SJCRH30 (cell line): ENCODE measurements at places on chromosomes 7 and 10.
A peak's percentile ranks its signal among the peaks of the same experiment; 100 is the strongest.

- DNase-seq, result no peak
These were observed 222.8 kb upstream of the IMMP2L start for GRCh38 chr7:111785076-111785475.

GRCh38 chr10:57367412-57367811 is 900.3 kb downstream of the IPMK start:
- no peak for DNase-seq

DNA sequence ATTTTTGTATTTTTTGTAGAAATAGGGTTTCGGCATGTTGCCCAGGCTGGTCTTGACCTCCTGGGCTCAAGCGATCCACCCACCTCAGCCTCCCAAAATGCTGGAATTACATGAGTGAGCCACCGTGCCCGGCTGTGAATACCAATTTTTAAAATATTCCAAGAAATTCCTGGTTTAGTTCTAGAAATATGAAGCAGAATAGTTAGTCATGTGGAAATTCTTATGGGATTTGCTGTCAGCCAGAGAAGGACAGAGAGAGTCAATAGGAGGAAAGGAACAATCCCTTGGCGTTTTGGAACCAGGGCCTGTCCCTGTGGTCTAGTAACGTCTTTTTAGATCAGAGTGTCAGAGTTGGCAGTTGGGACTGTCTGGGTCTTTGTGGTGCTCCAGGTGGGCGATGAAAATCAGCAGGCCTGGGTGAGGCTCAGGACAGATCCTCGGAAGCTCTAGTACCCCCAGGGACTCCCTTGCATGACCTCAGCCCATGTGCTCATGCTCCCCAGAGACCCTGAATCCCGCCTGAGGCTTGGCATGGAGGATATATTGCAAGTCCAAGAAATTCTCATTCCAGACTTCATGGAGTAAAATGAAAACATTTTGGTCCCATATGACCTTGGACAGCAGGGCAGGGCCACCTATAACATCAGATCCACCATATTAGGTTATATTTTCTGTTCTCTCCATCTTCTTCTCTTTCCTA is 7.8 kb downstream of the NODAL start:
- DNase-seq, result no peak

- DNase-seq, result no peak
These were observed 63.3 kb upstream of the PDGFA start for GRCh38 chr7:582931-583330.

GRCh38 chr10:93072713-93073538 is 767 bp upstream of the CYP26A1 start:
- no peak for DNase-seq

GRCh38 chr10:52318822-52319464 is 4.9 kb downstream of the DKK1 start:
- no peak for DNase-seq

DNA sequence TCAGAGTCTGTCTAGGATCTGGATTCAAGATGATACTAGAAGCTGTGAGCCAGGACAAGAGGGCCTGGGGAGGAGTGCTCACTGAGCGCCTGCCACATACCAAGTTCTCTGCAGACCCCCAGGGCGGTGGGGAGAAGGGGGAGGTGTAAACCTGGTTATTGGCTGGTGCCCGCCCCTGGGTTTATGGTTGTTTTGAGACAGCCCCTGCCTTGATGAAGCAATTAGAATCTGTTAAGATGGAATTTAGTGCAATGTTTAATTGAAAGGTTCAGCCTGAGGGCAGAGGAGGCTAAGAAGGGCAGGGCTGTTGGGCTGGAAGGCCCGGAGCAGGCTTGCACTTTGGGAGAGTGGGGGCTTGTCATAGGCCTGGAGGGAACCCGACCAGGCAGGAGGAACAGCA is 42.7 kb downstream of the PRF1 start:
- DNase-seq, result no peak

GRCh38 chr10:119079599-119080520 is 757 bp downstream of the EIF3A start:
- DNase-seq, result peak; percentile 73

GRCh38 chr7:94049615-94050014 is 45.5 kb upstream of the BET1 start:
- DNase-seq, result no peak

DNA sequence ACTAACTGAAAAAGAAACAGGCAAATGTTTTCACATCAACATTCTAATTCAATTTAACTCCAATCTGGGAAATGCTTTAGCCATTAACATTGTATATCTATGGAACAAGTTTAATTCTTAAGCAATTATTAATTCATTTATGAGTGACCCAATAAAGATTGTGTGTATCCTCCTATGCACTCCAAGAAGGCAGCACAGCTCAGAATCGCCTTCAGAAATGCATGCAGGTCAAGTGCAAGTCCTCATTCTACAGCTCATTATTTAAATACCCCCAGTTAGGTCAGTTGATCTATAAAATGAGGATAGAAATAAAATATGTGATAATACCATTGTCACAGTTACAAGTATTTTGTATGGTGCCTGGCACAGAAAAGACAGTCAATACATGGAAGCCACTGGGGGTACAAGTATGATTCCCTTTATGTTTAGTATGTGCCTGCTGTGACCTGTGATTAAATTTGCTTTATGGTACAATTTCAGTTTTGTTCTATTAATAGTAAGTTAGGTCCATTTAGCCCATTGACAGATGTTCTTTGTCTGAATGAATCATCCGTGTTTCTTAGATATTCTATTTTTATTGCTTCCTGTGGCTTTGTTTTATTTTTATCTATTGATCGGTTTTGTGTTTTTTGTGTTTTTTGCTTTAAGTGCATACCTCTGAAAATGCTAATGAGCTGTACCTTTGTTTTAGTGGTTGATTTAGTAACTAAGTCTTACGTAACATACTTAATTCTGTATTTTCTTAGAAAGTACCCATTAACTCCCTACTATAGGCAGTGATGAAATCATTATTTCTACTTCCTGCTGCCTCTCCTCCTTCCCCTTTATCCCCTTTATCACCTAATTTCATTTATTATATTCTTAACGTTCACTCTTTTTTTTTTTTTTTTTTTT is 42.8 kb downstream of the CPXM2 start:
- no peak for DNase-seq

- DNase-seq, result no peak
These were observed 85.8 kb downstream of the HIF1AN start for GRCh38 chr10:100621360-100622205.

- DNase-seq, result no peak
These were observed 61.9 kb downstream of the MYL10 start for GRCh38 chr7:101567230-101567629.

DNA sequence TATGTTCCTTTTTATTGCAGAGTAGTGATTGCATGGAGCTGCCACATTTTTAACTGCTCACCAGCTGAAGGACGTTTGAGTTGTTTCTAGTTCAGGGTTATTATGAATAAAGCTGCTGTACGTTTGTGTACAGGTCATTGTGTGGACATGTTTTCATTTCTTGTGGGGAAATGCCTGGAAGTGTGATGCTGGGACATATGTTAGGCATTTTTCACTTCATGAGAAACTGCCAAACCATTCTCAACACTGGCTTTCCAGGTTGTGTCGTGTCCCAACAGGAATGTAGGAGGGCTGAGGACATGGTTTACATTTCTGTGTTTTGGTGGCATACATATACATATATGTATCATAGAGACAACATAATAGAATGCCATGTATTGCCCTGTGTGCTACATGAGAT is 73.0 kb downstream of the NEURL1 start:
- no peak for DNase-seq

GRCh38 chr7:69622014-69622835 is 23.9 kb downstream of the AUTS2 start:
- DNase-seq, result no peak

GRCh38 chr10:1432161-1432560 is 305.2 kb downstream of the ADARB2 start:
- no peak for DNase-seq

DNA sequence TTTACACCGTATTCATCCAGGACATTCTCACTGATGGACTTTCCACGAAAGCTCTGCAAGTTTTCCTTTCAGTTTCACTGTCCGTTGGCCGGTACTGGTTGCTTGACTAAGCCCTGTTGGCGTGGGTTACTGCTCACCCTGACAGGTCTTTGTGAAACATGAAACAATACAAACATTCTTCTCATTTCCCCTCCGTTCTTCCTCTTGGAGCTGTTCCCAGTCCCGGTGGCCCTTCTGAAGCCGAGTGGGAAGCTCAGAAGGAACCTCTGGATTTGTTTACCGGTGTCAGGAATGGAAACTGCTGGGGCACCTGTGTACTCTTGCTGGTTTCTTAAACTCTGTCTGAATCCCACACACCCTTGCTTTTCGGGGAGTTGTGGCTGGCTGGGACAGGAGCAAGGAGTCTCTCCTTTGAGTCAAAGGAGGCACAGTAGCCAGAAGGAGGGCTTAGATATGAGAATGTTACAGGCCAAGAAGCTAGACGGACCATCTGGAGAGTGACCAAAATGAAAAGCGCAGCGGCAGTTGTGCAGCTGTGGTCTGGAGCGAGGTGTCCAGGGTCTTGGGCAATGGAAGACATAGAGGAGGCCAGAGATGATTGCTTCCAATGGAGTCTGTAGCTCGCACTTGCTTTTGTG is 45.7 kb downstream of the LYZL2 start:
- peak; percentile 27 for DNase-seq

DNA sequence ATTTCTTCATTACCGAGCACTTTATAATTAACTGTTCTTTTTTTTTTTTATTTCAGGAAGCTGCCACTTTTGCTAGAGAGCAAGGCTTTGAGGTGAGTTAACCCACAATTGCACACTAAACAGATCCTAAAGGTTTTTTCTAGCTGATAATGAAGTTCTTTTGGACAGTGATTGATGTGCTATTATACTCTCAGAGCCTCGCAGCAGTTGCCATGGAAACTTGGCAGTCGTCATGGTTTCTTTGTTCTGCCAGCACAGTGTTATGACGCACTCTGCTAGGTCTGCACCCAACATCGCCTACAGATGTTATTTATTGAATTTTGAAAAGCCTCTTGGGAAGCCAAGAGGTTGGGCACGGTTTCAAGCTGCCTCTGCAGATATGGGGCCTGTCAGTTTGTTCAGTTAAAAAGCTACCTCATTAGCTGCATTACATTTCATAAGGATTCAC is 237.2 kb upstream of the KAT6B start:
- DNase-seq, result peak; percentile 56

DNA sequence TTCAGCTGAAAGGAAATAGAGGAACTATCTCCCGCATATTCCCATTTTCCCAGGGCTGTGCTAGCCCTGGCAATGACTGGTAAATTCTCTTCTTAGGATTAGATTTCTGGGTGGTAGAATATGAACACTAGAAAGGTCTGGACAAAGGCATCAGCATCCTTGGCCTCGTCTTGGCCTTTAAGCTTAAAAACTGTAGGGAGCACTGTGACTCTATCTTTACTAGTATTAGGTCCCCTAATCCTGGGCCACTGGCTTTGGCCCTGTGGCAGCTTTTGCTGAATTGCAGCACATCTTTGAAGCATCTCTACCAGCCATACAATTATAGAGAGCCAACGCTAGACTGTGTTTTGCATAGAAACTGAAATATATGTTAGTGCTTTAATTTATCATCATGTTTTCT is 41.5 kb upstream of the EBLN1 start:
- DNase-seq, result peak; percentile 10

DNA sequence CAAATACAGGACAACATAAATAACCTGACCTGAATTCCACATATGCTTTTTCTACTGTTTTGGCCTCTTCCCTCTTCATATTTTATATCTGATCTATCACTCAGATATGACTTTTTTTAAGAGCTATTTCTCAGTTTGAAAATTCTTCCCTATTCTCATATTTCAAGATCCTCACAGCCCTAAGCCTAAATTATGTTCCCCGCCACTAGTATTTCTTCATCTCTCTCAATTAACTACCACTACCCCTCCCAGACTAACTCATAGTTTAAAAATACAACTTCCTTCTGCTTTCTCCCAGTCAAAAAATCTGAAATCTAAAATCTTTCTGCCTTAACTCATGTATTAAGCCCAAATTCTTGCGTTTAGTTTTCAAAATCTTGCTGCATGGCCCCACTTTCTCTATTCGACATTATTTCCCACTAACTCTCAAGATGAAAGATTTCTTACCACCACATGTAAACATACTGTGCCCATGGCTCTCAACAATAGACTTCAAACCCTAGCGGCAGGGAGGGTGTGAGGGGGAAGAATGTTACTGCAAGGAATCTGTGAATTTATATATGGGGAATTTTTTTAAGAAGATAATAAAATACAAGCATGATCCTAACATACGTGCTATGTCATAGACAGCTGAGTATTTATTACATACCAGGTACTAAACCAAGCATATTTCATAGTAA is 64.6 kb downstream of the TFEC start:
- no peak for DNase-seq

GRCh38 chr10:124012583-124012982 is 80.8 kb downstream of the CHST15 start:
- no peak for DNase-seq

- no peak for DNase-seq
These were observed 87.2 kb downstream of the RNF216 start for GRCh38 chr7:5694221-5694754.

DNA sequence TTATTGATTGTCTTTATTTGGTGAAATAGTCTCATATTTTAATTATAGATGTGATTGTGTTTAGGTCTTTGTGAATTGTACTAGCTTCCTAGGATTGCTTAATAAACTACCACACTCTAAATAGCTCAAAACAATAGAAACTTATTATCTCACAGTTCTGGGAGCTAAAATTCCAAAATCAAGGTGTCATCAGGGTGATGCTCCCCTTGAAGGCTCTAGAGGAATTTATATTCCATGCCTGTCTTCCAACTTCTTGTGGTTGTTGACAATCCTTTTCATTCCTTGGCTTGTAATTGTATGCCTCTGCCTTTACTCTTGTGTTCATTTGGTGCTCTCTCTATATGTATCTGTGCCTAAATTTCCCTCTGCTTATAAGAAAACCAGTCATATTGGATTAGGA is 155.3 kb upstream of the AKR1E2 start:
- DNase-seq, result no peak

DNA sequence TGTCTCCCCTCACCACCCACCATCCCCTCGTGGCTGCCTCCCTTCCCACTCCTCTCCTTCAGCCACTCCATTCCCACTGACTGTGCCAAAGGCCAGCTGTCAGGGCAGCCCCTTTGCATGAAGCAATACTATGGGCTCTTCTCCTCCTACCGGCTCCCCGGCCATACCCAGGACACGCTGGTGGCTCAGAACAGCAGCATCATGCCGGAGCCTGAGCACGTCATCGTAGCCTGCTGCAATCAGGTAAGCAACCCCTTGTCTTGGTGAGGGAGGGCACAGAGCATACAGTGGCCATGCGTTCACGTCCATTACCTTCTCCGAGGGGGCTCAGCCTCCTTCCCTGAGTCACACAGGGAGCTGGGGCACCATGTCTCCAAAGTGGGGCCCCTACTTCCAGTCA is 11.6 kb downstream of the CHAT start:
- no peak for DNase-seq

- DNase-seq, result no peak
These were observed 138.2 kb upstream of the SORCS3 start for GRCh38 chr10:104502907-104503306.

GRCh38 chr10:112713411-112713810 is 236.6 kb upstream of the TCF7L2 start:
- no peak for DNase-seq

GRCh38 chr10:130371666-130372065 is 235.5 kb downstream of the GLRX3 start:
- DNase-seq, result no peak

GRCh38 chr7:69412331-69413146 is 185.7 kb upstream of the AUTS2 start:
- DNase-seq, result peak; percentile 5

- no peak for DNase-seq
These were observed 772.1 kb downstream of the CCSER2 start for GRCh38 chr10:85100495-85100894.
